ENCODE measurements at places on chromosomes 12 and 14.
A peak's percentile ranks its signal among the peaks of the same experiment; 100 is the strongest.

DNA sequence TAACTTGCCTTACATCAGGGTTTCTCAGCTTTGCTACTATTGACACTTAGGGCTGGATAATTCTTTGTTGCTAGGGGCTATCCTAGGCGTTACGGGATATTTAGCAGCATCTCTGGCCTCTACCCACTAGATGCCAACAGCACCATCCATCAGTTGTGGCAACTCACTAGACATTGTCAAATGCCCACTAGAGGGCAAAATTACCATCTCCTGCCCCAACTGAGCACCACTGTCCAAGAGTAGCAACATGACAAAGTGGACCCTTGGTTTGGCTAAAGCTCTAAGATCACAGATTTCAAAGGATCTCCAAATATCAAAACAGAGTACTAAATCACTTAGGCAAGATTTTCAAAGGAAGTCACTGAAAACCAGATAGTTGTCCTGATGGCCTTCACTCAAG lies 251.7 kb upstream of the TBX3 start:
- DNase-seq = no peak

GRCh38 chr12:46303039-46303666 lies 34.3 kb upstream of the SLC38A1 start:
- peak; percentile 32 for DNase-seq

- DNase-seq = no peak
Measured at GRCh38 chr12:42960087-42960527, 370.6 kb upstream of the PRICKLE1 start.

DNA sequence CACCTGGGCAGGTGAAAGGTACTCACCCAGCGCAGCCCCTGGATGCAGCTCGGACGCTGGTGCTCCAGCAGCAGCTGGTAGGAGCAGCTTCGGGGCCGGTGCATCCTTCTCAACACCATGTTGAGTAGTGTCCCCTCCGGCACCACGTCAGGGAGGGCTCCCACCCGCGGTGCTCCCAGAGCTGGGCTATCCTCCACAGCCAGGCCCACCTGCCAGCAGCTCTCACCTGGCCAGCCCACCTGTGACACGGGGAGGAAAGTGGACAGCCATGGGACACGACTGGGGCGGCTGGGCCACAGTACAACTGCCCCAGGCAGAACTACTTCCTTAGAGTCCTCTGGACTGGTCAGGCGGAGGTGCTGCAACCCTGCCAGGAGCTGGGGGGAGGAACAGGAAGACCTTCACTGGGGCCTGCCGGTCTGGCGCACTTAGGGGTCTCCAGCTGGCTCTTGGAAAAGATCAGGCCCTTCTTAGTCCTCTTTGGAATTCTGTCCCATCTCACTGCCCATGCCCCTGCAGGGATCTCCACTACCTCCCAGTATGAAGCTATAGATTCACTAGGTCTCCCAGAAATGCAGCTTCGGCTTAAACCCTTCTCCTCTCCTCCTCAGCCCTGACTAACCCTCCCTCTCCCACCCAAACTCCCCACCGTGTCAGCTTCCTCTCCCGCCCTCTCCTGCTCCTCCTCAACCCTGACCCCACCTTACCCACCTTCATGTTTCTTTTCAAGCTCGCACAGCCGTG lies 668 bp downstream of the RAPGEF3 start:
- DNase-seq = no peak

DNA sequence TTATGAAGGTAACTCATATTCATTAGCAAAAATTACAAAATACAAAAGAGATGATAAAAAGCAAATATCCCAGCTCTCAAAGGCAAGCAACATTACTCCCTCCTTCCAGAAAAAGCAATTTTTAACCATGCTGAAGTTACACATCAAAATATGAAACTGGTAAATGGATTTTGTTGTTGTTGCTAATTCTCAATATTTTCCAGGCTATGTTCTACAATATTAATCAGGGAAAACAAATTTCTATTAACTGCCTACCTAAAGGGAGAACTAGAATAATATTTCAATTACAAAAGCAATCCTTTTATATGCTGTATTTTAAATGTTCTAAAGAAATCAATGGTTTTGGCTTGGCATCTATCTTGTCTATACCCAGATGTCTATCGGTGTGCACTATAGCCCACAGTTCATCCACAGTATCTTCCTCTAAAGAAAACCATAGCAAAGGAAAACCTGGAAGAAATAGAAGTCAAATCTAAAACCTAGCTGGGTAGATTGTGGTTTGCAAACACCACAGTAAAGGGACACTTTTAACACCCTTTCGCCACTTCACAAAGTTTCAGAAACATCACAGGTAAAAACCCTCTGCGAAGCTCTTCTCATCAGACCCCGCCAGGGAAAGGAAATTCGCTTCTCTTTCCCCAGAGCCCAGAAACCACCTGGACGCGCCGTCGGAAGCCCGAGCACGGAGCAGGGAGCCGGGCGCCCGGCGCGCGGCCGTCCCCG lies 32.0 kb downstream of the TC2N start:
- DNase-seq = no peak

DNA sequence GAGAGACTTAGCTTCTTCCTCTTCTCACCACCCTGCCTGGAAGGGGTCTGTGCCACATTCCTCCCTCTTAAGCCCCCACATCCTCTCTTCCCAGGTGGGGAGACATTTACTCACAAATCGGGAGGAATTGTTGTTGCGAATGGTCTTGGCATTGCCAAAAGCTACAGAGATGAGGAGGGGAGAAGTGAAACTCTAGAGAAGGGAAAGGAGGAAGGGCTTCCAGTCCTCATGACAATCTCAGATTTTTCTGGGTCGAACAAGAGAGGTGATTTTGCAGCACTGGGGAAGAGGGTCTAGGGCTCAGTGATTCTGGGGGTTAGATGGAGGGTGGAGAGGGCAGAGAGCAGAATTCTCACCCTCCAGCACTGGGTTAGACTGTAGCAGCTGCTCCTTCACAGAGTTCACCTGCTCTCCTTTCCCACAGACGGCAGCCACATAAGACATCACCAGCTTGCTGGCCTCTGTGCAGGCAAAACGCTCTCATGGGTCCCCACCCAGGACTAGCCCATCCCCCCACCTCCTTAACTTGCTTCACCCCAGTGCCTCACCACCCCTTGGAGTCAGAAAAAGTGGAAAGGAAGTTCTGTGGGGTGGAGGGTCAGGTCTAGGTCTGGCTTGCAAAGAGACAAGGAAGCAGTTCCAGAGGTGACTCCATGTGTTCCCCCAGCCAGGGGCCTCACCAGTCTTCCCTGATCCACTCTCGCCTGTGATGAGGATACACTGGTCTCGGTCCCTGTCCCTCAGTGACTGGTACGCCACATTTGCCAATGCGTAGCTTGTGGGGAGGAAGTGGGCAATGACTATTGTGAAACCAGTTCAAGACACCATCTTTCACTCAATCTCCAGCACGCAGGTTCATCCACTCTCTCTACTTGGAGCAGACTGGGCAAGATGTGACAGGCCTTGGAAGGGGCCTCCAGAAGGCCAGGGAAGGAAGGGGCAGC lies 2.7 kb downstream of the MYO1A start:
- DNase-seq = no peak

DNA sequence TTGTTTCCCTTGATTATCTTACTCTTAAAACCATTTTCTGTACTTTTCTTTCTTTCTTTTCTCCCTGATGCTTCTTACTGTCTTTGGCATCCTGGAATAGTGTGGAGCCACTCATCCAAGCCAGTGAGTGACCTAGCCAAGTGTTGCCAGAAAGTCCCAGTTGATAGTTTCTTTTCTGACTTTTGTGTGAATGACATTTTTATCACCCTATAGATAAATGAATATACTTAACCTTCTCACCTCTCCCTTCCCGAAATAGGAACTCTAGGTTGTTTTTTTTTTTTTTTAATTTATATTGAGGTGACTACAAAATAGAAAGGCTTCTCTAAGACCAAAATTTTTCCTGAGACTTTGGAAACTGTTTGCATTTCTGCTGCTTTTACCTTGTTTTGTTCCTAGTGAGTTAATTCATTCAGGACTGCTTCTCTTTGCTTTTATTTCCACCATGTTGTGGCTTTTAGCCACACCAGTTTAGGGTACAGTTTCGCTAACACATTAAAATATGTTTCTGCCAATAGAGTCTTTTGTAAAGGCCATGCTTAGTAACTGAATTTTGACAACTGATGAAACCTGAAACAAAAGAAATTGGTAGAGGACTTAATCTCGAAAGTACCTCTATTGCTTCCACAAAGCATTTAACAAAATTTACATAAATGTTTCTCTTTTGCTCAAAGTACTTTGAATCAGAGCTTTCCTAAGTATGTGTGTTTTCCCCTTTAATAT lies 194.6 kb downstream of the ERC1 start:
- DNase-seq = no peak

DNA sequence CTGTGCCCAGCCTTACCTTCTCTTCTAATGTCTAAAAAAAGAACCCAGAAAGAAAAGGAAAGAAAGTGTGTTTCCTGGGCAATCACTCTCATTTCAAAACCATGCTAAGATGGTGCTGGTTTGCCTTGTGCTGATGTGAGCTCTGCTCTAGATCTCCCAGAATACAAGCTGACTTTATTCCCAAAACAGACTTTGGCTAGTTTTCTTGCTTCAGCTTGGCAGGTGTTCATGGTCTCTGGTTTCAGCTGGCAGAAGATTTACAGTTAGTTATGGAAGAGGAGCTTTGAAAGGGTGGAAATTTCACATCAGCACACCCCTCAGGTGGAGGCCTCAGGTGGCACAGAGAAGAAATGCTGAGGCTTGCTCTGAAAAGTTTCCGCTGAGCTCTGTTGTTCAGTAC lies 34.4 kb downstream of the PPP1R36 start:
- no peak for DNase-seq

- DNase-seq = no peak
Measured at GRCh38 chr12:114444422-114445279, 38.7 kb upstream of the TBX5 start.

GRCh38 chr12:53068811-53069585 lies 10.2 kb downstream of the SPRYD3 start:
- DNase-seq = no peak

GRCh38 chr12:104060791-104061190 lies 3.5 kb upstream of the HCFC2 start:
- DNase-seq = no peak

- no peak for DNase-seq
Measured at GRCh38 chr14:89025561-89026236, 201.2 kb downstream of the TTC8 start.

- DNase-seq = no peak
Measured at GRCh38 chr14:21084998-21085853, 13.2 kb downstream of the ZNF219 start.

DNA sequence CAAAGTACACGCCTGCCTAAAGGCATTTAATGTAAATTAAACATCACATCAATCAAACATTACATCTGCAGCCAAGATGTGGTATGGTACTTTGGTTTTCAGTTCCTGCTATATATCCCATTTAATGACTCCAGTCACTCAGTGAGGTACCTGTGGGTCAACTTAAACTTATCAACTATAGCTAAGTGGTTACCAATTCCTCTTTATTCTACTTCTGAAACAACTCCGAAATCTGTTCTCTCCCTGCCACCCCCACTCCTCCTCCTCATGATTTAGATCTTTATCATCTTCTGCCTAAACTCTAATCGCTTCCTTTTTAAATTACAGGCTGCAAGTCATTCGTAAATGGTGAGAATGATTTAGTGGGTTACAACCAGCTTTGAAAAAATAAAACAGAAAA lies 57.9 kb downstream of the BCL2L14 start:
- no peak for DNase-seq

GRCh38 chr12:106282457-106283097 lies 20.0 kb upstream of the TCP11L2 start:
- DNase-seq = peak; percentile 25

DNA sequence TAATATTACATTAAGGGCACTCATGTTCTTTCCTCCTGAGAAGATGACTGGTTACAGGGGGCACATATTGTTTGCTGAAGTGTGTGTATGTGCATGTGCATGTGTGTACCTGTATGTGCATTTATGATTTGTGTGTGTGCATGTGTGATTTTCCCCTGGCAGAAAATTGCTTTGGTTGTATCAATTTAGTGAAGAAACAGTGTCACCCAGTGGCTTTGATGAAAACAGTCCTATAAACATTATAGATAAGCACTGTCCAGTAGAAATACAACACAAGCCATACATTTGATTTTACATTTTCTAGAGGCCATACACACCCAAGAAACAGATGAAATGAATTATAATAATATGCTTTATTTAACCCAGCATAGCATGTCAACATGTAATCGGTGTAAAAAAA lies 8.6 kb downstream of the PDE3A start:
- DNase-seq = no peak

DNA sequence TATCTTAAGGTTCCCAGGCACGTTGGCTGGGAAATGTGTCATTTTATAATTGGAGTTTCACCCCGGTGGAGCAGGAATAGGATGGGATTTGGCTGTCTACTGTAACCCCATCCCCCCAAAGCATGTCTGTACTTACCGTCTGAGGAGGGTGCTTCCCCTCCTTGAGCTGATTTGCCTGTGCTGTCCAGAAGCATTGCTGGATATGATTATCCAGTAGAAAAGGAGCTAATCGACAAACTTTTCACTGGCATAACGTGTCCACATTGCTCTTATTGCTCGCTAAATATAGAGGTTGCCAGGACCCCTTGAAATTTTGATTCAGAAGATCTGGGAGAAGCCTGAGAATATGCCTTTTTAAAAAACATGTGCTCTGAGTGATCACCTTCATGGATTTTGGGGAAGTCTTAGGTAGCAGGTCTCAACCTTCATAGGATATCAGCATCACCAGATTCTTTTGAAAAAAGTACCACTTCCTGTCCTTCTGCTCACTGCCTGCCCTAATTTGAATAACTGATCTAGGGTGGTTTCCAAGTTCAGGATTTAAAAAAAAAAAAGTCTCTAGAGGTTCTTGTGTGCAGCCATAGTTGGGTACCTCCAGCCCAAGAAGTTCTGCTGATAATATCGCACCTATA lies 80.4 kb upstream of the KCNA1 start:
- no peak for DNase-seq

GRCh38 chr12:27008081-27008480 lies 6.1 kb downstream of the TM7SF3 start:
- no peak for DNase-seq

- DNase-seq = no peak
Measured at GRCh38 chr14:99270458-99271220, 1.4 kb downstream of the BCL11B start.
